ENCODE measurements at places on chromosomes 11 and 22.
A peak's percentile ranks its signal among the peaks of the same experiment; 100 is the strongest.

DNA sequence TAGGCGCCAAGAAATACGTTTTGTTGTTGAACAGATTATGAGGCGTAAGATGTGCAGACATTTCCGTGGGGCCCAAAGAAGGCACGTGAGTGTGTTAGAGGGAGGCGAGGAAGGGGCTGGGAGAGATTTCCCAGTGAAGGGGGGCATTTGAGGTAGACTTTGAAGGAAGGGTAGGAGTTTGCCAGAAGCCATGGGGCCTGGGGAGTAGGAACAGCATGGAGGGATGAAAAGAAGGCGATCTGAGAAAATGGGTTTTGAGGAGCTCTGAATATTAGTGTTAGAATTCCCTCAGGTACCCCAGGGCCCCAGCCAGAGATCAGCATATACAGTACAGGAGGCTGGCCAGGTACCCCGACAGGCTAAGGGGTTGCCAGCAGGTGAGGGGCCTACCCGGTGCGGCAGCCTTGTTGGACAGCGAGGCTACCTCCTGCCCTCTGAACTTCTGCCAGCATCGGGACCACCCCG lies 414 bp upstream of the MIEF1 start:
- no peak for DNase-seq

- DNase-seq: no peak
These were observed 8.5 kb downstream of the TNNT3 start for GRCh38 chr11:1927848-1928469.

DNA sequence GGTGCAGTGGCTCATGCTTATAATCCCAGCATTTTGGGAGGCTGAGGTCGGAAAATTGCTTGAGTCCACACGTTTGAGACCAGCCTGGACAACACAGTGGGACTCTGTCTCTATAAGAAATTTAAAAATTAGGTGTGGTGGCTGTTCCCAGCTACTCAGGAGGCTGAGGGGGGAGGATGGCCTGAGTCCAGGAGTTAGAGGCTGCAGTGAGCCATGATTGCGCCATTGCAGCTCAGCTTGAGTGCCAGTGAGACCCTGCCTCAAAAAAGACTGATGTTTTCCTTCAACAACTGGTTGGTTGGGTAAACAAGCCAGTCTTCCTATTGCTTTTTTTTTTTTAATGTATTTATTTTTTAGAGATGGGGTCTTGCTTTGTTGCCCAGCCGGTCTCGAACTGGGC lies 9.2 kb downstream of the XBP1 start:
- DNase-seq: no peak

DNA sequence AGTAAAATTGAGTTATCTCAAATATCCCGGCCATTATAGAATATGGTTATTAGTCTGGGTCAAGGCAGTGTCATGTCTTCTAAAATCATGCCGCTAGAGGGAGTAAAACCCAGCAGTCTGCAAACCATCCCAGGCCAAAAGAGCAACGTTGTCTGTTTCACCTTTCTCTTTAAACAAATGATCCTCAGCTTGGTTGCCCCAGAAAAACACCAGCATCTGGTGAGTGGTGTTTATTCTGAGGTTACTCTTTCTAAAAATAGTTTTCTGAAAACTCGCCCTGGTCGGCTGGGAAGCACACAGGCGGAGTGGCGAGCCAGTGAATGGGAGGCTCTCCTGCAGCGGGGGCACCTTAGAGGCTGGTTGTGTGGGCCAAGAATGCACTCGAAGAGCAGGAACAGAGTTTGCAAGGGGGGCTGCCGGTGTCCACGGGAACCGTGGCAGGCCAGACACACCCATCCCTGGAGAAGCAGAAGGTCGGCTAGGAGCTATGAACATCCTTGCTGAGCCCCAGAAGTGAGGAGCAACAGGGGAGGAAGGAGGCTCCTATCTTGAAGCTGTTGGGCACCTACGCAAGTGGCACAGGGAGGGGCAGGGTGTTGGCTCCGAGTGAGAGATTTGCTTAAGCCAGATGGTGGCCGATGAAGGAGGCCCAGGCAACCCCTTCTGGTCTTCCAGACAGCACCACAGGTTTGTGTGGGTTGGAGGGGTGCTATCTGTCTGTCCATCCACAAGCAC lies 297.1 kb downstream of the ETS1 start:
- DNase-seq: peak; percentile 72

DNA sequence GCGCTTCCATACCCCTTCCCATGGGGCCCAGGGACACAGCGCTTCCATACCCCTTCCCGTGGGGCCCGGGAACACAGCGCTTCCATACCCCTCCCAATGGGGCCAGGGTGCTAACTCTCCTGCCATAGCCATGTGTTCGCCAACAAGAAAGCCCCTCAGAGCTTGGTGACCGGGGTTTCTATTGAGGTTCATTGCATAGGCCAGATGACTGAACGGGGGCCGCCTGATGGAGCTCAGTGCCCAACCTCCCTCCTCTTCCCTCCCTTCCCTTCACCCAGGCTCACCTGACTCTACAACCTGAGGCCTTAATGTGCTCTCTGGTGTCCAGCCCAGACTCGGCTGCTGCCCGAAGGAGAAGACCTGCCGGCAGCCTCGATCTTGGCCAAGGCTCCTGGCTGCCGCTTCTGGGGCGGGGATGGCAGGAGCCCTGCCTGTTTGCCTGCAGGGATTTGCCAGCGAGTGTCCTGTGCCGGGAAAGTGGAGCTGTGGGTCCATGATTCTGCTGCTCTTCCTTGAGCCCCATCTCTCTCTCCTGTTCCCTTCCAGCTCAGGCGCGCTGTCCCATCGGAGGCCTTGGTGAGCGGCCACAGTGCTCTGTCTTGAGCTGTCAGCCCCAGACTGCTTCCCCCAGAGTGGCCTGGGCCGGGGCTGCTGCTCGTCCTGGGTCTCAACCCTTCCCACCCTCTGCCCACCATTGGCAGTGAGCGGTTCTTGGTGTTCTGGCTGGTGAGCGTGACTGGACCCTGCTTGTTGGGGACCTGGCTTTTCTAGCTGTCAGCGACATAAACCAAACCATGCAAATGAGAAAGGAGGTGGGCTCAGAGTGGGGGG lies 267.0 kb downstream of the TBC1D22A start:
- DNase-seq: no peak

GRCh38 chr11:3022300-3022967 lies 30.3 kb upstream of the NAP1L4 start:
- DNase-seq: no peak

- DNase-seq: peak; percentile 24
These were observed 61.8 kb upstream of the CRYBB3 start for GRCh38 chr22:25137577-25138525.

DNA sequence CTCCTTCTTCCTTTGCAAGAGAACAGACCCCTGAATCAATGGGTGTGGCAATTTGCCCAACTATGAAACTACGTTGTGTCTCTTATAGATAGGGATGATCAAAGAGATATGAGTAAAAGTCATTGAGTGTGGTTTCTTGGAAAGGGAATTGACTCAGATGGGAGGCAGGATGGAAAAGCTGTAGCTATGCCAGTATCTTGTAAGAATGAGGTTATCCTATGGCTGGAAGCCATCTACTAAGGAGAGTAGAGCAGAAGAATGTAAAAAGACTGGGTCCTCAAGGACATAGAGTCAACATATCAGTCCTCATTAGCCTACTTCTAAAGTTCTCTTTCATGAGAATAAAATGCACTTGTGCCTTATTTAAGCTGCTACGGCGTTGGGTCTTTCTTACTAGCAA lies 78.9 kb upstream of the POU2AF2 start:
- DNase-seq: no peak

GRCh38 chr22:47750086-47750485 lies 987.6 kb downstream of the TBC1D22A start:
- DNase-seq: no peak

DNA sequence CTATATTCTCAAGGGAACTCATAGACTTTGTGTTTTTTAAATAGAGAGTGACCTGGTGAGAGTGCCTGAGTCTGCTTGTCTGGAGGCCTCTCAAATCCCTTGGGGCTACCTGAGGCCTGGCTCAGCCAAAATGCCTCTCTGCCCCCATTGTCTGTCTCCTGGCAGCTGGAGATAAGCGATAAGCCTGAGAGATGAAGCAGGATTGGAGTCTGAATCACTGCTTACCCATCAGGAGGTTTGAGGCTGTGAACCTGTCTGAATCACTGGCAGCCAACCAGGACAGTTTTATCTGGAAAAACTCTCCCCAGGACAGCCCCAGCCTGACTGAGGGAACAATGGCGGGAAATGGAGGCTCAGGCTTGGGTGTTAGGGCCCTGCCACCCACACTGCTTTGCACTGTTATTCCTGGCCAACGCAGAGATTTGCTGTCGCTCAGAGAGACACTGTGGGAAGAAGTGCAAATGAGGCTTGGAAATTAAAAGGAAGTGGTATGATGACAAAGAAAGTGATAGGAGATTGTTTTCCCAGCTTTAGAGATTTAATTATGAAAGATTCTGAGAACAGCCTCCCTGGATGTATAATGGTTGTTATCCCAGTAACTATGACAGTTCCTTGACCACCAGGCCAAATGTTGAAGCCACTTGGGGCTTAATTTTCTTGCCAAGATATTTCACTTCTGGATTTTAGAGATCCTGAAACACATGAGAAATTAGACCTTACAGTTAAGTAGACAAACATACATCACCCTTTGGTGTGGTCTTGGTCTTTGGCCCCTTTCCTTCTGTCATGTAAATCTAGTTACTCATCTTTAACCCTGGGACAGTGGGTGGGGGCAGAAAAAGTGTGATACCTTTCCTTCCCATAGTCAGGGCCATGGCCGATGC lies 102.1 kb downstream of the RASSF10 start:
- DNase-seq: peak; percentile 82

DNA sequence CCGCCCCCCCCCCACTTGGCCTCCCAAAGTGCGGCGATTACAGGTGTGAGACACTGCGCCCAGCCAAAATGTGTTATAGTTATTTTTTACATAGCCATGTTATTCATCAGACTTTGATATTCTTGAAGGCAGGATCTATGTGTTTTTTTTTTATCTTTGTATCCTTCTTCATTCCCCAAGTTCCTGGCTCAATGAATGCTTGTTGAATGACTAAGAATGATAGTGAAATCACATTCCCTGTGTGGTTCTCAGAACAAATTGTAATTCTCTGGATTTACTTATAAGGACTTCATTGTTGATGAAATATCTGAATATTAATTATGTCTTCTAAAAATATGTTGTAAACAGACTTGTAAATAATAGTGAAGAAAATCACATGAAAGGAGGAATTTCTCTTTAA lies 33.5 kb downstream of the MMP7 start:
- DNase-seq: no peak

GRCh38 chr11:57491371-57492061 lies 24.0 kb downstream of the SLC43A1 start:
- peak; percentile 59 for DNase-seq
